Spinal cord (tissue), 10 donors: ENCODE measurements at places on chromosomes 1 and 21.

DNA sequence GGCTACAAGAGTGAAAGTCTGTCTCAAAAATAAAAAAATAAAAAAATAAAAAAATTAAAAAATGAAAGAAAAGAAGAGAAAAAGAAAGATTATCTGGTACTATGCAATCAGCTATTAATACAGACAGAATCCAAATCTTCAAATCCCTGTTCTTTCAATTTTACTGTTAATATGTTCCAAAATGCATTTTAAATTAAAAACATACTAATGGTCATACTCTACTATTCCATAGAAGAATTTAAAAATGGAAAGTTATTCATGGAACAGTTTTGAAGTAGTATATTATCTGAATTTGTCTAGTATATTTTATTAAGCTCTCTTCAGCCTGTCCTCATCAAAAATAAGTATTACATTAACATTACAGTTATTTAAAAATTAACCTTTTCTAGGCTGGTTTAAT, 430.1 kb downstream of the PTBP2 start:
- no peak for DNase-seq

DNA sequence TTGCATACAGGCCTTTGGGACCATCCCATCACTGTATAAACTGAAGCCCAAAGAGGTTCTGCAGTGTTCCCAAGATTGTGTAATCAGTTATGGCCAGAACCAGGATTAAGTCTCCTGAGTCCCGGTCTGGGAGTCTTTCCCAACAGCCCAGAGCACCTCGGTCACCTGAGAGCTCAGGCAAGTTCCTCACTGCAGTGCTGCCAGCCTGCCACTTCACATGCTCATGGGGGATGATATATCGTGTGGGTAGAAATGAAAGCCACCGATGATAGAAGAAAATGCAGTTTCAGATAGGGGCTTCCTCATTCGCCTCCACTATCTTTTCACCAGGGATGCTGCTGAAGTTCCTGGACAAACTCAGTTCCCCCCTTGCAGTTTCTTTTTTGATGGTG, 30.4 kb downstream of the FHAD1 start:
- DNase-seq, result no peak

DNA sequence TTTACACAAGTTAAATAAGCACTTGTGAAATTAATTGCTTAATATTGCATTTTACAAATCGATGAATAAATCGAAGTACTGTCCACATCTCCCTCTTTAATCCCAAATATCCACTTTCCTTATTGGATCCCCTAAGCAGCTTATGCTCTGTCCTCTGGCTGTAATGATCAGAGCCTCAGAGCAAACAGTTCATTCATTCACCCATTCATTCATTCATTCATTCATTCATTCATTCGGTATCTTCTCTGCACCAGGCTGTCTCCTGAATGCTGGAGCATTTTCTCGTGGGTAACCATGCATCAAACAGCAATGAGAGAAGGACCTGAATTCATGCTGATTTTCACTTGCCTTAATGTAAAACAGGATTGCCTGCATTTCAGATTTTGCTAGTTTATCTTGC, 69.5 kb upstream of the IGSF21 start:
- no peak for DNase-seq

- DNase-seq, result peak; percentile 51
Measured at GRCh38 chr1:119978018-119978505, 81.7 kb upstream of the ADAM30 start.

- DNase-seq, result peak; percentile 35
Measured at GRCh38 chr1:42913426-42914091, 45.1 kb downstream of the SLC2A1 start.

- DNase-seq, result no peak
Measured at GRCh38 chr1:227893300-227893948, 54.3 kb downstream of the WNT9A start.

DNA sequence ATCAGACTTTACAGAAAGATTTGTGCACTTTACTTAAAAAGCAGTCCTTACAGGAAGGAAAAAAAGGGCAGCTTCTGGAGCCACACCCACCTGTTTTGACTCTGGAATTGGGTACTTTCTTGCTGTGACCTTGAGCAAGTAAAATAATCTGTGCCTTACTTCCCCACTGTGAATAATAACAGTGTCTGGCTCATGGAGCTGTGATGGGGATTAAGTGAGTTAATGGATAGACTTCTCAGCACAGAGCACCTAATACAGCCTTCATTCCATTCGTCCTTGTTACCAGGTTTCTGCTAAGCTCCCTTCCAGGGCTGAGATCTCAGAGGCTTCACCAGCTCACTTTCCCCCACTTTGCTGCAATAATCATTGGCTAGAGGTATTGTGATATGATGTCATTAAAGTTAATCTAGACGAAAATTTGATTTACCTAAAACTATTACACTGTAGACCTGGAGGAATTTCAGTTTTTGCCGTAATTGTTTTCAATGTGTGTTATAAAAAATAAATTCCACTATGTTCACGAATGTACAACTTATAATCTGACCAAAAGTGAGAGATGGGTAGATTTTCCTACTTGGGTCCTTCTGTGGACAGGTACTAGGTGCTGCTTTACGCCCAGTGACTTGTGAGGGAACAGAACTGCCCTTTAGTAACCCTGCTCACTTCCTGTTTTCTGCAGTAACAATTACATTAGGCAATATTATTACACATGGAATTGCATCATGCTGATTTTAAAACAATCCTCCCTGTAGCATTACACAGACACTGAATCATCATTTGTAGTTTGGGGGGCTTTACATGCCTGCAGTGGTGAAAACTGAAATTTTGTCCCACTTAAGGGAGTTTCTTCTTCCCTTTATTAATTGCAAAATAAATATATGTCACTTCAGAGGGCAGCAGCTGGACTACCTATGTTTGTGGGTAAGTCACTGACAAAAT, 19.7 kb upstream of the ABCG1 start:
- no peak for DNase-seq

DNA sequence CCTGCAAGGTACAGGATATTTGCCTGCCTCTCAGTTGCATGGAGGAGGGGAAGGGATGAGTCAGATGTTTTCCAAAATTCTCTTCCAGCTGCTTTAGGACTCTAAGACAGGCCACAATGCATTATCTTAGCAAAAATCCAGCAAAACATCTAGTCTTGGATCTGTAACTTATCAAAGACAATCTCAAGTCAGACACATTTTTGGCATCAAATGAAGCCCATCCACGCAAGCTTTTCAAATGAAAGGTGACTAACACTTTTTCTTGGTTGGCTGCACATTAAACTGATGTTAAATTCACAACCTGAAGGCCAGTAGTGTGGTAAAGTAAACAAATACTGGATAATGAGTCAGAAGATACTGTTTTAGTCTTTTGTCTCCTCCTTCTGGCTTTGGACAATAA, 21.3 kb downstream of the FAM78B start:
- DNase-seq, result no peak

- no peak for DNase-seq
Measured at GRCh38 chr1:4653796-4654725, at the start of gene AJAP1. Gene AJAP1, plus strand, starts transcription at chr1:4654609. Its CDS starts 817 bp downstream, at chr1:4655426.

DNA sequence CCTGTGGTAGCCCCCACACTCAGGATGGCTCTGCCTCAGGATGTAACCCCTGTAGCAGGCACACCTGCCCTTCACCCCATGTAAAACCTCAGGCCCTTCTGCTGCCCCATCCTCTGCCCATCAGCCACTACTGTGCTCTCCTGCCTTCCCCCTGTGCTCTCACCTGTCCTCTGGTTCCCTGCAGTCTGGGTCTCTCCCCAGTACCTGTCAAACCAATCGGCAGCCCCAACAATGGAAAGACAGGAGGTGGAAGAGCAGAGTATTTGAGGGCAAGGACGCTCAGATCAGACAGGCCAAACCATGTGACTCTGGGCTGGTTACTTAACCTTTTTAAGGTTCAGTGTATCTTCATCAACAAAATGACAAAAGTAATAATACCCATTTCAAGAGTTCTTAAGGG, 30.9 kb downstream of the SMIM12 start:
- DNase-seq, result no peak

- DNase-seq, result no peak
Measured at GRCh38 chr1:187648091-187648490, 819.3 kb downstream of the PLA2G4A start.

DNA sequence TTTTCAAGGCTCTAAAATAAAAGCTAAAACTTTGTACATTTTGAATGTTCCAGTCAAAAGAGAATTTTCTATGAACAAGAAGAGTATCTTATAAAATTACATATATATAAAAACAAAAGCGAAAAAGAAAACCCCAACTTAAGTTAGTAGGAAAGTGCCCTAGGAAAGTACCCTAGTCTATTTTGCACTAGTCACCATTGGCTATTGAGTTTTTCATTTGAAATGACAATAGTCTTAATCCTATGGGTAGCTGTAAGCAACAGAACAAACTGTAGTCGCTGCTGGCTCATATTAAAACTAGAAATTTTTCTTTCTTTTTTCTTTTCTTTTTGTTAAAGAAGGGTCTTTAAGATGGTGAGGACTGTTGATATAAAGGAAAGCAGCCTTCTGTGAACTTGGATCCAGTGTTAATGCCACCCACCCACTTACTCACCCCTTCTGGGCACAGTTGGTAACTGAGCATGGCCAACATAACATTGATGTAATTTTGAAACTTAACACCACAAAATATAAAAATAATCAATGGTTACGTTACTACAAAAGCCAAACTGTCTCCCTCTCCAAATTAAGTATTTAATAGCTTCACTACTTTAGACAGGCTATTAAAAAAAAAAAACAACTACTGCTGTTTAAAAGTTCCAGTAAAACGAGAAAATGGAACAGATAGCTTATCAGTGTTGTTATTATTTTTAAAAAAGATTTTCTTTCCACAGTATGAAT, 177.0 kb downstream of the EIF4G3 start:
- DNase-seq, result no peak

DNA sequence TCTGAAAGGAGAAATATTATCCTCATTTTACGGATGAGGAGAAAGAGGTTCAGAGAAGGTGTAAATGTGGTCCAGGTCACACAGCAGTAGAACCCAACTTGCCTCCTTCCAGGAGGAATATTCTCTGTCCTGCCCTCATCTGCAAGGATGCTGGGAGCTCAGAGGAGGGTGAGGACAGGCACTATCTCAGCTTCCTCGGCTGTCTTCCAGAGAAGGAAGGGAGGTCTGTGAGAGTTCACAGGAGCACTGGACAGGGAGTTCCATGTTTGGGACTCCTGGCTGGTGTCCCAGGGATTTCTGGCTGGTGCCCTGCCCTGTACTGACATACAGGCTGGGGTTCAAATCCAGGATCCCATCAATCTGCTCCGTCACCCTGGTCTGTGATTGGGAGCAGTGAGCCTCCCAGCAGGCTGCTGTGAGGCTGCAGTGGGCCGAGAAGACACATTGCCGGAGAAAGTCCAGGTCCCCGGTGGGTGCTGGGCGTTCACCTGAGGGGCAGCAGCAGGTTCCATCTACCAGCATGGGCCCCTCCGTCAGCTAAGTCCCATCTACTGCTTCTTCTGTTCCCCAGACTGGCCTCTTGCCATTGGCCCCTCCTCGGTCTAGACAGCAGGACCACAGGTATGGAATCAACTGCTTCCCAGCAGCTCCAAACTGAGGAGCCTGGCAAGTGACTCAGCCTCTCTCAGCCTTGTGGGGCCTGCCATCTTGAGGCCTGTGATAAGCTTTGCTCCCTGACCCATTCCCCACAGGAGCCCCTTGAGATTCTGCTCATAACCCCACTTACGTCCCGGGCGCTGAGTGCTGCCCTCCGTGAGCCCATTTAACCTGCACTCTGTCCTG, 8.5 kb upstream of the BSND start:
- no peak for DNase-seq

- DNase-seq, result no peak
Measured at GRCh38 chr1:112636056-112636455, 16.4 kb downstream of the CAPZA1 start.

DNA sequence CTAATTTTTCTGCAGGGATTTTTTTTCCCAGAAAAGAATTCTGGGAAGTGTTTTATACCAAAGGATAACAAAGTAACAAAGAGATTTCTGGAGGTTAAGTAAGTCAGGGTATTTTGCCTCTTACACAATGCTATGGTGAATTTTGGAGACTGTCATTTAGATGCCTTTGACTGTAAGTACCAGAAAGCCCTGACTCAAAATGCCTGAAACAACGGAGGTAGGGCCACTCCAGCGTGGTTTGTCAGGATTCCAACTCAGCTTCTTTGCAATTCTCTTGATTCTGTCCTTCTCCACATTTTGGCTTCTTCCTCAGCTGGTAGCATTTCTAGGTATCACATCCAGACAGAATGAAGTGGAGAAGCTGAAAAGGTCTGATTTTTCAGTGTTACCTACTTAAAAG, 106.5 kb downstream of the UCHL5 start:
- no peak for DNase-seq

DNA sequence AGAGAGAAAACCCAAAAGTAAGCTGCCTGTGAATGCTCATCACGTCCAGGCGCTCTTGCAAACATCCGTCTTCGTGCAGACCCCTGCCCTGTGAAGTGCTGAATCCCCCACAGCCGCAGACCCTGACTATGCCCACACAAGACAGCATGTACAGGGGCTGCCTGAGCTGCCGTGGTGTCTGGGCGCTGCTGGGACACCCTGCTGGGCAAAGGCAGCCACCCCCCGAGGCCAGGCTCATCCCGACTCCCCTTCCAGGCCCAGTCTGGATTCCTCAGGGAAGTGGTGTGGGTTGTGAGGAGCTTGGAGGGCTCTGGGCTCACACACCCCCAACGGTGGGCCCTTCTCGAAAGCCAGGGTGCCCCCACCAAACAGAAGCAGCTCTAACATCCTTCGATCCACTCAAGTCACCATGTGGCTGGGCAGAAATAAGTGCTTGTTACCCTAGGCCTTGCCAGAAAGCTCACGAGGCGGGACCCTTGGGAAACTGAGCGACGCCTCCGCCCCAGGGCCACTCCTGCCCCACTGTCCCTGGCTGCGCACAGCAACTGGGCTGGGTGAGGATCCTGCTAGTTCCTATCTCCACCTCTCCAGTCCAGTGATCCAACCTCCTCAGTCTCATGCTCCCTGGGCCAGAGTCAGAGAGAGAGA, 4.8 kb upstream of the WNT9A start:
- no peak for DNase-seq

GRCh38 chr1:205189131-205189530, 22.4 kb downstream of the DSTYK start:
- no peak for DNase-seq

DNA sequence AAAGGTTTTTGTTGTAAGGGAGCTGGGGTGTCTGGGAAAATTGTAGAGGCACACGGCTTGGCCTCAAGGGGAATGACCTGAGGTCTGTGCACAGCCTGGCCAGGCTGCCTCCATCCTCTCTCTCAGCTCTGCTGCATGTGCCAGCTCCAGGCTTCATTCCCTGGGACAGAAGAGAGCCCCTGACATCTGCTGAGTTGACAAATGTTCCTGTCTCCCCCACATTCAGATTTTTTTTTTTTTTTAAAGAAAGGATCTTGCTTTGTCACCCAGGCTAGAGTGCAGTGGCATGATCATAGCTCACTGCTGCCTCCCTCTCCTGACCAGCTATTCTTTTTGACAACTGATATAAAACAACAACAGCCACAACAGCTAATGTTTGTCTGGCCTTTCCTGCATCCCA, 84.4 kb downstream of the PCNX2 start:
- DNase-seq, result no peak

- no peak for DNase-seq
Measured at GRCh38 chr21:42841156-42841915, 38.0 kb downstream of the WDR4 start.

DNA sequence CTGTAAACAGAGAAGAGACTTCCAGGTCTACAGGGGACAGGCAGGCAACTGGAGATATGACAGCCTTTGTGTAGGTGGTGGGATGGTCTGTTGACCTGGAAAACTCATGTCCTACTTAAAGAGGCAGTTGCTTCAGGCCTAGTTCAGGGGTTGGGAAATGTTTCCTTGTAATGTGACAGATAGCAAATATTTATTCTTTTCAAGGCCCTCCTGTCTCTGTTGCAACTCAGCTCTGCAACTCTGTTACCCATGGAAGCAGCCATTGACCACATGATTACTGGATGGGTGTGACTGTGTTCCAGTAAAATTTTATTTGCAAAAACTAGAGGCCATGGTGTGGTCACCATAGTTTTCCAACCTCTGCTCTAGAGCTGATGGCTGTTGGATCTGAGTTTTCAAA, 341.9 kb downstream of the PTBP2 start:
- no peak for DNase-seq
